ENCODE measurements at places on chromosomes 1 and 21.
A peak's percentile ranks its signal among the peaks of the same experiment; 100 is the strongest.

- DNase-seq: peak; percentile 45
These were observed 297.0 kb upstream of the SNX7 start for GRCh38 chr1:98364544-98364943.

- no peak for DNase-seq
These were observed 129.4 kb downstream of the SMYD3 start for GRCh38 chr1:246377625-246378153.

GRCh38 chr1:228802386-228803220 lies 67.3 kb downstream of the RHOU start:
- DNase-seq: peak; percentile 24

DNA sequence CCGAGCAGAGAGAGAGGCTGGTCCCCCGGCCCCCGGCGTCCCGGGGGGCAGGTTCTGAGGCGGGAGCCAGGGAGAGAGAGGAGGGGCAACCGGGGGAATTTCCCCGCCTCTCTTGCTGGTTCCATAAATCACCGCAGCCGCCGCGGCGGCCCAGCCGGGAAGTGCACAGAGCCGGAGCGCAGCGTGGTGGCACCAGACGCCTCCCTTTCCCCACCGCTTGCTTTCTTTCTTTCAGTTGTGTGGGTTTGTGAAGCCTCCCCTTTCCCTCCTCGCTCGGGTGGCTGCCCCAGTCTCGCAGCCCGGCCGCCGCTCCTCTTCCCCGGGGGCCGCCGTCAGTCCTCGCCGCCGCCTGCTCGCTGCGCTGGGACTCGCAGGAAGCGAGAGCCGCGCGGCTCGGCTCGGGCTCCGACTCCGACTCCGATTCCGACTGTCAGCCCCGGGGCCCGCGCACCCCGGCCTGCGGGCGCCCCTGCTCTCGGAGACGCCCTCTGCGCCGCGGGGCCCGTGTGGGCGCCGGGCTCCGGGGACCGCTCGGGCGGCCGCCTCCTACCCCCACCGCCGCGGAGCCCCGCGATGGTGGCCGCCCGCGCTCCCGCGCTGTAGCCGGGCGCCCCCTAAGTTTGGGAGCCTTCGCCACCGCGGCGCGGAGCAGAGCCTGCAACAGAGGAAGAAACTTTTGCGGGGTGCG lies at the start of gene CACHD1:
Gene CACHD1 (plus strand): TSS at position 153 of the 688 bp plus-strand sequence. CDS start 616 bp downstream, outside the sequence.
- peak; percentile 58 for DNase-seq

GRCh38 chr1:15120251-15120945 lies 33.1 kb upstream of the TMEM51 start:
- no peak for DNase-seq

- no peak for DNase-seq
These were observed 151.9 kb downstream of the DMRTA2 start for GRCh38 chr1:50271337-50271736.

DNA sequence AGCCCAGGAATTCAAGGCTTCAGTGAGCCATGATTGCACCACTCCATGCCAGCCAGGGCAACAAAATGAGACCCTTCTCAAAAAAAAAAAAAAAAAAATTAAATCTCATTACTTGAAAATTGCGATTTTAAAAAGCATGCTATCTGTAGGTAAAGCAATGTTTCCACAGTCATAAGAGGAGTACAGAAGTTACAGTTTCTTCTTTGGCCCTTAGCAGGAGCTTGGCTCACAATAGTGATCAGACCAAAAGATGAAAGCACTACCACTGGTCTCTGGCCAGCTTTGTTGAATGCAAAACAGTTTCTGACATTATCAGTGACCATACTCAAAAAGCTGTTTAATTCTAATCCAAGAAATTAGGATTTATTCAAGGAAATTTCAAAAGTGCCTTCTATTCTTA lies 31.2 kb downstream of the VAV3 start:
- no peak for DNase-seq

DNA sequence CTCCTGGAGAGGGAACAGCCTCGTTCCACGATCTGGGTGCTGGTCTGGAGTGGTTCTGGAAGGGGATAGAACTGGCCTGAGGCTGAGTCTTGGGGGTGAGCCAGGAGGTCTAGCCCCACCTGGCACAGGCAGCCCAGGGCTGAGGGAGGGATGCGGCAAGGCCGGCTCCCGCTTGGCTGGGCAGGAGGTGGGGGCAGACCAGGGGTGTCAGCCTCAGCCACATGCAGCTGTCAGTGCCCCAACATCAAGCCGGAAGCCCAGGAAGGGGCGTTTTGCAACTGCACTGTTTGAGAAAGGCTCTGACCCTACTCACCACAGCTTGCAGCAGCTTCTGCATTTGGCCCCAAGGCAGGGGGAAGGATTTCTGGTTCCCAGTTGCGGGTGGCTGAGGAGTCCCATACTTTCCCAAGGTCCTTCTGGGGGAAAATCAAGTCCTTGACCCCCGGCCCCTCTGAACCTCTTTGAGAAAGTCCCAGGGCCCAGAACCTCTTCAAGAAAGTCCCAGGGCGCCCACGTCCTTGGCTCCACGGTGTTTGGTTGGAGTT lies 2.0 kb downstream of the EFHD2 start:
- DNase-seq: peak; percentile 92

DNA sequence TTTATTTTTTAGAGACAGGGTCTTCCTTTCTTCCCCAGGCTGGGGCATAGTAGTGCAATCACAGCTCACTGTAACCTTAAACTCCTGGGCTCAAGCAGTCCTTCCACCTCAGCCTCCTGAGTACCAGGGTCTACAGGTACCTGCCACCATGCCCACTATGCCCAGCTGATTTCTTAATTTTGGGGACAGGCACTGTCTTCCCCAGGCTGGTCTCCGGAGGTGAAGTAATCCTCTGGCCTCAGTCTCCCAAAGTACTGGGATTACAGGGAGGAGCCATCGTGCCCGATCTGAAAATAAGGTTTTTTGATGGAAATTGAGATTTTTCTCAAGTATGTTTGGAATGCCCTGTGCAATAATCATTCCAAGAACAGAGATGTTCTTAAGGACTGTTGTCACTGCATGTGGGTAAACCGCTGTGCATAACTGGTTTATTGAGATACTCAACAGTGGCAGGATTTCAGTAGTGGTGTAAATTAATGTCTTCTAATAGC lies 934 bp upstream of the MSH4 start:
- DNase-seq: no peak

GRCh38 chr1:37096523-37096922 lies 62.2 kb upstream of the GRIK3 start:
- DNase-seq: no peak

Measured in inflammatory macrophage treated with lipopolysaccharide for 4 hours (primary cell).